ENCODE measurements at places on chromosomes 7 and 10.

DNA sequence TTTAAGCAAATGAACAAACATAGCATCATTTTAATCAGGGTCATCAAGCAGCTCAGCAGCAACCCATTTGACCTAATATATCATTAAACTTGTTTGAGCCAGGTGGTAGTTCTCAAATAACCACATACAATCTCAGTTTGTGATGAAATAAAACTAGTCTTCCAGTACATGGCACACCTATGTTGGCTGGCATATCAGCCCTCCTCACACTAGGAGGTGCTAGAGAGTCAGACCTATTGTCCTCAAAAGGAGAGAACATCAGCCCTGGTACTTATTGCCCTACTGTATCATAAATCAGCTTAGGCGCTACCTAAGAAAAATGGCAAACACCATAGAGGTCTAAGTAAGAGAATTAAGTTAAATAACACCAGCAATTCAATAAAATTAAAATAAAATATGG is 81.7 kb downstream of the CABCOCO1 start:
- no peak for DNase-seq

GRCh38 chr10:7045891-7046599 is 364.8 kb downstream of the SFMBT2 start:
- DNase-seq, result no peak

DNA sequence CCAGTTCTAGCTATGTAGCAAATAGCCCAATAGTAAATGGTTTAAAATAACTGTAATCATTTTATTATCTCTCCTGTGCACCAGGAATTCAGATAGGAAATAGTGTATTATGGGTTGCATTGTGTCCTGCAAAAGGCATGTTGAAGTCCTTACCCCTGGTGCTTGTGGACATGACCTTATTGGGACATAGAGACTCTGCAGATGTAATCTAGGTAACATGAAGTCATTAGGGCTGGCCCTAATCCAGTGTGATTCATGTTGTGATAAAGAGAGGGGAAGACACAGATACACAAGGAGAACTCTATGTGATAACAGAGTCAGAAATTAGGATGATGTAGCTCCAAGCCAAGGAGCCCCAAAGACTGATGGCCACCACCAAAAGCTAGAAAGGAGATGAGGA is 462.8 kb downstream of the GALNT17 start:
- no peak for DNase-seq

GRCh38 chr7:105298439-105298894 is 90.3 kb downstream of the SRPK2 start:
- no peak for DNase-seq

DNA sequence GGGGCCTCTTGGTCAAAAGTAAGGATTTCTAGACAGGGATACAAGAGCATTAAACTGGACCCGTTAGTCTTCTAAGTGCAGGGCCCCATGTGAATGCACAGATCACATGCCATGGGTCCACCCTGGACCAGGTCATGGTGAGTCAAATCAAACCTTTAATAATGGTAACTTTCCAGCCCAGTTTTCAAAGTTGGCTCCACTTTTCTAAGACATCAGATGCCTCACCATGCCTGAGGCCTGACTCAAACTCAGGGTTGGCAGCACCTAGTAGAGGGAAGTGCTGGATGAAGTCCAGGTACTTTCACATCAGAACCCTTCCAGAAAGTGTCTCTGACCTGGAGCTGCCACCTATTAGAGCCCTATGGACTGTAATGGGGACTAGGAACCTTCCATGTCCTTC is 9.7 kb upstream of the SMIM30 start:
- DNase-seq, result no peak

DNA sequence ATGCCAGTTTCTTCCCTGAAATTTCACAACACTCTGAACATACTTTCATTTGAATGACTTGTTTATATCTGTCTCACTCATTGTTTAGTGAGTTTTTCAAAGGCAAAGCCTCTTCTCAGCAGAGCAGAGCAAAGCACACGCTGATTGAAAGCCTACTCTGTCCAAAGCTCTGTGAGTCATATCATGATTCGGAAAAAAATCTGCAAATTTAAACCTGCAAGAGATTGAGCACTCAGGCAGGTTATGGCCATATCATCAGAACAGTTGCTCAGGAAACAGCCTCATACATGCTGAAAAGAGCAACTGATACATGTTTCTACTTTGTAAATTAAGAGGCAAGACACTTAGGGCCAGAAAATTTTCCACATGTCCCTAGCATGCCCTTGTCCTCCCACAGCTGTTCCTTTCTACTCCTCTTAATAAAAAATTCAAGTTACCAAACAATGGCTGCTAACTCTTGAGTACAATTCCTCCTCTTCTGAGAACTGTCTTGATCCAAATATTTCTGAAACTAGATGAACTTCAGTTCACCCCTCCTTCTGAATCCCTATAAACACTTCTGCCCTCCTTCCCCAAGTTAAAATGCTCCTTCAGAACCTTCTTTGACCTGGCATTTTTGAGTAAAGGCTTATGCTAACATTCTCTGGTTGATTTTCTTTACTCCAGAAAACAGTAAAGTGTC is 140.6 kb upstream of the HPS1 start:
- no peak for DNase-seq

DNA sequence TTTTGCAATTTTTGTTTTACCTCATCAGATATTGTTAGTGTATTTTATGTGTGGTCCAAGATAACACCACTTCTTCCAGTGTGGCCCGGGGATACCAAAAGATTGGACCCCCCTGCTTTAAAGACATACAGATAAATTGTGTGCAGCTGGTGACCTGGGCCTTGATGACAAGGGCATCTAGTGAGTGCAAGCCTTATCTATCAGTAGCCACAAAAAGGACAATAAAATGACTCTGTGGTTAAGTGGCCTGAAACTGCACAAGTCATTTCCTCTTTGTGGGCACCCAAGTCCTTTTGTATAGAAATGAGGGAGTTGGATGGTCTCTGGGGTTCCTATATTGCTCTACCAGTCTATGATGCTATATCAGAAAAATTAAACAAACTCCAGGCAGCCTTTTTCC is 98.1 kb downstream of the PARD3 start:
- no peak for DNase-seq

DNA sequence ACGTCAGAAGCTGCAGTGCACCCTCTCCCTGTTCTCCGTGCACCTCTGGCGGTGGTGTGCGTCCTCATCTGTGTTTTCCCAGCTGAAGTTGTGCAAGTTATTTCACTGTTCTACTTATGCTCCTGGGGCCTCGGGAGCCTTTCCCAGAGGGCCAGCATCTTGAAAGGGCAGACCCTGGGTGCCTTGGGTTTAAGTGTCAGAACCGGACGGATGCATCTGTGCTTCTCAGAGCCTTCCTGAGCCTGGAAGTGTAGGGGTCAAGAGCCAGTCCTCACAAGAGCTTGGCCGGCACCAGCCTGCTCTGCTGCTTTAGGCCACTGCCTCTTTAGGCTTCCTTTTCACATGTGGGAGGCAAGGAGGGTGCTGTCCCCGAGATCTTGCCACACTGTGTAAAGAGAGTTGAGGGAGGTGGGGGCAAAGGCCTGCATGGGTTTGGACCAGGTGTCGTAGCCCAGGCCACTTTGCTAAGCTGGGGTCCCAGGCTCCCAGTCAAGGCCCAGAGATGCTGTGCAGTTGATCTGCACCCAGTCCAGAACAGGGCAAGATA is 128.9 kb upstream of the NPS start:
- no peak for DNase-seq

GRCh38 chr10:75243426-75243825 is 7.7 kb upstream of the COMTD1 start:
- no peak for DNase-seq

GRCh38 chr10:49622426-49623425 is 8.9 kb downstream of the CHAT start:
- DNase-seq, result no peak

GRCh38 chr10:72889391-72889831 is 4.1 kb upstream of the OIT3 start:
- DNase-seq, result peak; percentile 41

GRCh38 chr7:98133181-98133580 is 26.5 kb downstream of the LMTK2 start:
- DNase-seq, result no peak

DNA sequence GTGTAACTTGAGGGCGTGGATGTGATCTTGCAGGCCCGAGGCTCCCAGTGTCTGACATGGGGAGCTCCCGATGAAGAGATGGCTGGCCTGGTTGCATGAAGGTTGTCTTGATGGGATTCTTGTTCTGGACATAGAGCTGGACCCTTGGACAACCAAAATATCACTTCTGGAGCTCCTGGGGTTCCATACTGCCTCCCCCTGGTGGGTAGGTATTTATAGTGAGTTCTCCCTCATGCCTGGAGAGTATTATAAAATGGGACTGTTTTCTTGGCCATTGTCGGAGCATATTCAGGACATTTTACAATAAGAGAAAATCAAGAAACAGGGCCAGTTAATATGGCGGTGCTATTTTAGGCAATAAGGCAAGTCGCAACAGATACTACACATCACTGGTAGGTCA is 32.6 kb upstream of the GIMAP8 start:
- no peak for DNase-seq

GRCh38 chr7:5345171-5345570 is 62.4 kb downstream of the SLC29A4 start:
- DNase-seq, result no peak

DNA sequence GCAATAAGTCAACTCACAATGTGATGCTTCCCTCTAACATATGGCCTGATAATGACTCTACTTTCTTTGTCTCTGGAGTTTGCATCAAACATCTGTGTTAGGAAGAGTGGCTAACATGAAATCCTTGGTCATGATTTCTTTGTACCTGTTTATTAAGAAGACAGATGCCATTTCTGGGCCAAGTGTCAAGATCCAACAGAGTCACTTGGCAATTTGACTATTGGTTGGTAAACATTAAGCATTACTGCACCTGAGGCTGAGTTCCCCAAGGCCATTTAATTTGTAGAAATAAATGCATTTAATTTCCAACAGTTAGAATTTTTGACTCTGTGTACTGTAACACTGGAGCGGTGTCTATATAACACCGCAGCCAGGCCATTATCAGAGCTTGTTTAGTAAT is 403.7 kb downstream of the GALNT17 start:
- DNase-seq, result no peak

DNA sequence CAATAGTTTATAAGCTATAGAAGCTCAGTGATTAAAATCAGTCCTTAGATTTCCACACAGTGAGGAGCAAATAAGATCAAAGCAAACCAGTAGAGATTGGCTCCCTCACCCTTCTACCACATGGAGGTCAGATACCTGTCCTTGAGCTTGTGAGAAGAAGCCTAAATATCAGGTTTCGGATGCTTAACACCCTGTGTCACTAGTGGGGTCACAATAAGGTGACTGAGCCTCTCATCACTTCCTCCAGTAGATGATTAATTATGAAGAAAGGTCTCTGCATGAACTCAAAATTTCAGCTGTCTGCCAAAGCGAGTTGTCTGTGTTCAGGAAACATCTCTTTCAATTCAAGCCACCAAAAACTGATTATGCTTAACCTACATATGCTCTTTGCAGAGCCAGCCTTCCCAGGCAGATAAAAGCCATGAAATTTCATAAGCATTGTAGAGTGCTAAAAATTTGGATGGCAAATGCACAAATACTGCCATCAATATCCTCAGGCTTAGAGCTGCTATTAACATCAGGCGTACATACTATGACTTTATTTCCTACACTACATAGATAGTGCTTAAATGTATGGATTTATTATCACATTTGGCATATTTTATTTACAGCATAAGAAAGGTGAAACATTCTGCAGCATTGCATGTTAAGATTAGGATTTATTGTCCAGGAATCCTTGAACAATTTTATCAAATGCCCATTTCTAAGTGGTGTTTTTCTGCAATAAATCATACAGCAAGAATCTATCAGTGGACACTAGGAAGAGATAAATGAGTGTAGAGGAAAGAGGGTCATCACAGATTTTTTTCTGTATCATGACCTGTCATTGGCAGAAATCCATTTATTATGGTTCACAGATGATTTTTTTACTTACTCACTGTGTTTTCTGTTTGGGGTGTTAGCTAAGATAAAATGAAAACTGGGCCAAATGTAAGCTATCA is 285.1 kb upstream of the SP8 start:
- DNase-seq, result no peak

DNA sequence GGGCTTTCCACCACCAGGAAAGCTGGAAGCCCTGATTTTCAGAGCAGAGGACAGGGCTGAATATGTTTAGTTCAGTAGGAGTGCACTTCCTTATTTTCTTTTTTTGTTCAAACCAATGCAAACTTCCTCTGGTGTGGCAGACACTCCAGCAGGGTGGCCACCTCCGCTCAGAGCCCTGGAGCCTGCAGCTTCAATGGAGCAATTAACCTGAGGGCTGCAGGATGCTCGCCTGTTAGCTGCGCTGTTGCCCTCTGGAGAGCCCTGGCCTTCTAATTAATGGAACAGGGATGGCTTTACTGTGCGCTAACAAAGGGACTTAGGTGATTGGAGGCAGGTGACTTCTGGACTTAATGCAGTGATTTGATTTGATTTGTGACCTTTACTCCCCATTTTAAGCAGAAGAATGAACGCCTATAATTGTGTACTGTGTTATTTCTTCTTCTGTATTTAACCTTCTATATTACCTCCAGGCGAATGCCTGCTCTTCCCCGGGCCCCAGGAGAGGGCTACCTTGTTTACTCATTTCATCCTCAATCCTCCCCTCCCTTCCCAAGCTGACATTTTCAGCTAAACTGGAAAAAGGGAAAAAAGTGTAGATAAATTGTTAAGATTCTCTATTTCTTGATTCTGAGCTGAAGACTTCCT is 123.0 kb upstream of the CTBP2 start:
- no peak for DNase-seq

GRCh38 chr7:43954524-43955228 is 28.4 kb downstream of the UBE2D4 start:
- DNase-seq, result peak; percentile 72

- no peak for DNase-seq
Observed at GRCh38 chr7:15555381-15555859, 6.4 kb downstream of the AGMO start.

- DNase-seq, result no peak
Observed at GRCh38 chr7:106281127-106281526, 3.7 kb downstream of the NAMPT start.

DNA sequence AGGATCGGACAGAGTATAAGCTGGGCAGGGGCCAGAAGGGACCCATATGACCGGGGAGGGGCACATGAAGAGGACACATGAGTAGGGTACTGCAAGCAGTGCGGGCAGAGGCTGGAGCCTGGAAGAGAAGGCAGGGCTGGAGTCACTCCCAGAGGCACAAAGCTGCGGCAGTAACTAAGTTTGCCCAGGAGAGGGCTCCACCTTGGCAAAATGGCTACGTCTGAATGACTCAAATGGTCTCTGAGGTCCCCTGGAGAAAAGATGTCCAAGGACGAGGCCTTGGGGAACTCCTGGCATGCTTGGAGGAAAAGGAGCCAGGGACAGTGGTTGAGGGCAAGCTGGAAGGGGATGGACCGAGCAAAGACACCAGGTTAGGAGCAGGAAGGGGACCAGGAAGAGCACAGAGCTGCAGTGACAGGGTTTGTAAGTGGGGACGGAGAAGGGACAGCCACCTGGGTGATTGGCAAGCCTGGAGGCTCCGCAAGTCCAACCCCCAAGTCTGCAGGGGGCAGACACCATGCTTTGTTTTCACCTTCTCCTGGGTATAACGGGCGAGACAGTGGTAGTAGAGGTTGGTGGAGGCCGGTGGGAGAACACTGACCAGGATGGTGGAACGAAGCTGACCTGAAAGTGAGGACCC is 43.1 kb upstream of the LBX1 start:
- peak; percentile 16 for DNase-seq
